Activated naive CD8-positive, alpha-beta T cell treated with anti-CD3 and anti-CD28 coated beads for 36 hours (primary cell): ENCODE measurements at places on chromosomes 6 and 20.

DNA sequence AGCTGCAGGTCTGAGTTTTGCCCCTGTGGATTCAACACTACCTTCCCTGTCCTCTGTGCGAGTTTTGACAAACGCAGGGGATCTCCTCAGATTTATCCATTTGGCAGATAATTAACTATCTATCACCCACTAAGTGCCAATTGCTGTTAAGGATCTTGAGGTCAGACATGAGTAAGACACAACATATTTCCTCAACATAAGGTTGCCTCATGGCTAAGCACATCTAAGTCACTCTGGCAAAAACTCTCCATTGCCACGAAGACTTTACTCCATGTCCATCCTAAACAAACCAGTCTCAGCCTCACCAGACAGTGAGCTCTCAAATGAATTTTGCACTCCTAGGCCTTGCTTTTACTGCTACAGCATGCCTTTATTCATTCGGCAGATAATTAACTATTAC, 408.4 kb downstream of the MAFB start:
- H3K27ac ChIP-seq = no peak overlapping the region
- H3K4me3 ChIP-seq = no peak overlapping the region
- H3K36me3 ChIP-seq = no peaks in the 10 kb centered on the region
- H3K27me3 ChIP-seq = peaks cover 3% of the 10 kb centered on the region
- DNase-seq = no peak

DNA sequence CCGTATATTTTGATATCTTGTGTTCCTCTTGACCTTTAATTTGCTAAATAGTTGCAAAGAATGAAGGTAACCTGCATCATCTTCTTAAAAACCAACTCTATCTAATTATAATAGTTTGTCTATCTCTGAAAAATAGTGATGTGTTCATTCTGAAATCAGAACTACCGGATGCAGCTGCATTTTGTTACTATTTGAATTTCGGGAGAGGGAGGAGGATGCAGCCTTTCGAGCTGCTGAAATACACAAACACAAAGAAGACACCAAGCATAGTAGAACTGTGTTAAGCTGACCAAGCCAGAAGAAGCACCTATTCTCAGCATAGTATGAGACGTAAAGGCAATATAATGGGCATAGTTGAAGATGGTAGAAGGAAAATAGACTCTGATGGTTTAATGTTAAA, 33.1 kb downstream of the PTPN1 start:
- peaks cover 63% of the 10 kb centered on the region for H3K4me1 ChIP-seq
- H3K36me3 ChIP-seq = peaks cover 32% of the 10 kb centered on the region
- no peak overlapping the region for H3K4me3 ChIP-seq
- no peak for DNase-seq

- no peaks in the 10 kb centered on the region for H3K27me3 ChIP-seq
- H3K27ac ChIP-seq = no peak overlapping the region
- no peaks in the 10 kb centered on the region for H3K4me1 ChIP-seq
- H3K36me3 ChIP-seq = no peaks in the 10 kb centered on the region
Observed at GRCh38 chr20:17083738-17084137, 143.1 kb upstream of the PCSK2 start.

DNA sequence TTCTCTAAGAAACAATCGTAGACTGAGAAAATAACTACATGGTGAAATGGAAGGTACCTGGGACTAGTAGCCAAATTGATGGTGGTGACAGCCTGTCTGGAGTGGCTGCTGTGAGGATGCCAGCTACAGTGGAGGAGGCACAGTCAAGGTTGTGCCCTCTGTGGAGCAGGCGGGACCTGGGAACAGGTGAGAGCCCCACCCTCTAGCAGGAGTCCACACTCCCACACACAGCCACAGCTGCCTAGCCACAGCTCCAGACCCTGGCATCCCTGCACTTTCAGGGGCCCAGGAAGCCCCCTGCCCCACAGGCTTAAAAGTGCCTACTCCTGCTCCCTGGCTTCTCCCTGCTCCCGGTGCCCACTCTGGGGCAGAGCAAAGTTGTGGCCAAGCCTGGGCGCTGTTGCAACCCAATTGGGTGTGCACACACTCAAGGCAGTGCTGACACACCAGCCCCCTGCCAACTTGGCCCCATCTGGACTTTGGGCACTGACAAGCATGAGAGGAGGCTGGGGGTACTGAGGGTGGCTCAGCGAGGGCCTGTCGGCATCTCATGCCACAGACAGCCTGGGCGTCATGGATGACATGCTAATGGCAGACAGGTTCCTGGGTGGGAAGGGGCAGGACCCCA, 548.7 kb downstream of the TBC1D32 start:
- no peak overlapping the region for H3K27ac ChIP-seq
- H3K27me3 ChIP-seq = no peaks in the 10 kb centered on the region
- no peaks in the 10 kb centered on the region for H3K36me3 ChIP-seq
- no peaks in the 10 kb centered on the region for H3K4me1 ChIP-seq
- H3K4me3 ChIP-seq = no peak overlapping the region

- H3K4me1 ChIP-seq = peaks cover 5% of the 10 kb centered on the region
- DNase-seq = no peak
- no peak overlapping the region for H3K4me3 ChIP-seq
- no peak overlapping the region for H3K27ac ChIP-seq
- H3K36me3 ChIP-seq = peaks cover 27% of the 10 kb centered on the region
Observed at GRCh38 chr6:155278319-155279049, 14.7 kb downstream of the CLDN20 start.

DNA sequence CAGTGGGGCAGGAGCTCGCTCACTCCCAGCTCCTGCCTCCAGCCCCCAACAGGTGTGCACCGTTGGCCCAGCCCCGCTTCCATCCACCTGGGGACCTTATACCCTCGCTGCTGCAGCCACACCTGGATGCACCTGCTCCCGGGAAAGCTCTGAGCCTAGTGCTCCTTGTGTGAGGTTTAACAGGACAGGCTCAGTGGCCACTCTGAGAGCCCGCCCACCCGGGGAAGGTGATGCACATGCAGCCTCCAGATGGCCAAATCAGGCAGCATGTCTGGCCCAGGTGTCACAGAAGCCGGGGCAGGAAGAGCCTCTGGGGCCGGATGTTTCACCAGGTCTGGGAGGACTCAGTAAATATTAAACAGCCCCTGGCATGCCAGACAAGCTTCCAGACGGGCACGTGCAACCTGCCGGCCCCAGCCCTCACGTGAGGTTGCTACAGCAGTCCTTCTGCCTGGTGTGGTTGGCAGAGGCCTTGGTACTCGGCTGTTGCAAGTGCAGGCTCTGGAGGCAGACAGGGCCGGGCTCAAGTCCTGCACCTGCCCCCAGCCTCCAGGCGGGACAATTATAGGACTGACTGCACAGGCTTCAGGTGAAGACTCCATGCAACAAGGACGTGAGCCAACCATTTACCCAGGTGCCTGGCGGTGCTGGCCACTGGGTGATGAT, 66.9 kb downstream of the RIPOR3 start:
- H3K4me1 ChIP-seq = no peaks in the 10 kb centered on the region
- H3K27ac ChIP-seq = no peak overlapping the region
- no peak overlapping the region for H3K4me3 ChIP-seq
- no peaks in the 10 kb centered on the region for H3K27me3 ChIP-seq
- DNase-seq = no peak

DNA sequence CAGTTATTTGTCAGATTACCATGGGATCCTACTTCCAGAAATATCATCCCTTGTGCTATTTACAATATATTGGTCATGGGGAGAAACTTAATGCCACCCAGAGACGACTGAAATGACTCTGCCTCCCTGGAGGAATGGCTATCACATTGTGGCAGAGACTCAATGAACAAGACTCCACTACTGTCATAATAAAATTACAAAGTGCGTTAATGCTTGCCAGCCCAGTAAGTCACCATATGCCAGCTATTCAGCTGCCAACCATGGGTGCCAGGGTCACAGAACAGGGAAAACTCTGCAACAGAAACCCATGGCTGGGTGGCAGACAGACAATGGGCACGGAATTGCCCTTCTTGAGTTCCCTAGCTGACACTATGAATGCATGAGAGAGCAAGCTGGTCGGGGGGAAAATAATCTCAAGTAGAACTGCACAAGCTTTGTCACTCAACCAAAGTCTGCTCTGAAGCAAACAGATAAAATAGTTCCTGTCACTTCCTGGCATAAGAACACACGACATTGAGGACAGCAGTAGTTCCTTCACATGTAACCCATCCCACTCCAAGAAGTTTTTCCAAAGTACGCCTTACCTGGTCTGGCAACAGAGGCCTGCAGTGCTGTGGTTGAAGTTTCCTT, 32.1 kb downstream of the TP53INP2 start:
- no peak overlapping the region for H3K27ac ChIP-seq
- H3K27me3 ChIP-seq = no peaks in the 10 kb centered on the region
- no peak for DNase-seq

DNA sequence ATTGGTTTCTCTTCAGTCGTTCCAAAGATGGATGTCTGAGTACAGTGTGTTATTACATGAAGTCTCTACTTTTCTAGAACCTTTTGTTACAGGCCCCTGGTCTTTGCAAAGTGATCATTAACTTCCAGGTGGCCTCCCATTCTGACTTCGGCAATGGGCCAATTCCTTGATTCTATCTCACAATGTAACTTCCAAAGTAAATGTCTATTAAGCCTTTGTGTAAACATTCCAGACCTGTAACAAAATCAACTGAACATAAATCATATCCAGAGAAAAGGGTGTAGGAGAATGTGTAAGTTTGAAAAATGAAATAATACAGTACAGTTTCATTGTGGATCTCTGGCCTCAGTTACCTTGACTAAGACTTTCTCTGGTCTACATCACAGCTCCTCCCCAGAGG, 187.8 kb upstream of the JAG1 start:
- H3K27ac ChIP-seq = peak overlapping the region; percentile 26
- DNase-seq = no peak
- H3K4me1 ChIP-seq = no peaks in the 10 kb centered on the region
- H3K27me3 ChIP-seq = peaks cover 7% of the 10 kb centered on the region
- no peaks in the 10 kb centered on the region for H3K36me3 ChIP-seq

- H3K27ac ChIP-seq = no peak overlapping the region
- H3K4me3 ChIP-seq = no peak overlapping the region
- no peaks in the 10 kb centered on the region for H3K36me3 ChIP-seq
- peaks cover 3% of the 10 kb centered on the region for H3K4me1 ChIP-seq
Observed at GRCh38 chr20:20373091-20373571, 5.2 kb downstream of the INSM1 start.
